A549 treated with GW870086 at 1 μM for 4 hours (cell line): ENCODE measurements at places on chromosomes 6 and 20. TPM values are rescaled to one million over a fixed set of nuclear protein-coding genes. Genes with fewer than 3 reads are reported as not detected.

NEDD9 gene
- 36.6 to 54.5 TPM (median 47.4 TPM) in 5 replicates for total RNA-seq

TPD52L2 gene
- total RNA-seq: 126 to 136 TPM (median 130 TPM) in 5 replicates

IRF4 gene
- 0.19 to 0.65 TPM (median 0.21 TPM) in 5 replicates for total RNA-seq

CYB5R4 gene
- 24.0 to 29.2 TPM (median 26.1 TPM) in 5 replicates for total RNA-seq

ERVFRD-1 gene
- not detected in 5 replicates for total RNA-seq

GRIK2 gene
- 0.13 to 0.47 TPM (median 0.39 TPM) in 5 replicates for total RNA-seq

TBC1D20 gene
- total RNA-seq: 30.3 to 36.7 TPM (median 34.4 TPM) in 5 replicates

BPIFB3 gene
- not detected in 5 replicates for total RNA-seq

RIPPLY2 gene
- total RNA-seq: 0.26 to 1.5 TPM (median 0.58 TPM) in 4 of 5 replicates, not detected in the other

RHAG gene
- 0.06 to 0.15 TPM (median 0.09 TPM) in 3 of 5 replicates, not detected in the others for total RNA-seq

BNIP5 gene
- total RNA-seq: 0.06 TPM in 1 of 5 replicates, not detected in the others

C6orf15 gene
- total RNA-seq: not detected in 5 replicates

MOXD1 gene
- 1.1 to 2.3 TPM (median 1.6 TPM) in 5 replicates for total RNA-seq

ZNF184 gene
- 2.5 to 2.8 TPM (median 2.6 TPM) in 5 replicates for total RNA-seq

RAB44 gene
- total RNA-seq: 0.02 to 0.06 TPM (median 0.05 TPM) in 4 of 5 replicates, not detected in the other

HLA-DRB5 gene
- total RNA-seq: not detected in 5 replicates

ADGB gene
- not detected in 5 replicates for total RNA-seq

CCN6 gene
- not detected in 5 replicates for total RNA-seq

ZNF76 gene
- 7.6 to 9.6 TPM (median 9.1 TPM) in 5 replicates for total RNA-seq

TSHZ2 gene
- not detected in 5 replicates for total RNA-seq

CD83 gene
- total RNA-seq: 1.6 to 2.0 TPM (median 1.9 TPM) in 5 replicates

APCDD1L gene
- total RNA-seq: 0.05 to 0.10 TPM (median 0.09 TPM) in 3 of 5 replicates, not detected in the others

FAM162B gene
- not detected in 5 replicates for total RNA-seq

ADGRB3 gene
- total RNA-seq: not detected in 5 replicates

MATN4 gene
- total RNA-seq: 0.14 to 0.22 TPM (median 0.17 TPM) in 4 of 5 replicates, not detected in the other

RPS18 gene
- total RNA-seq: 2,539 to 2,848 TPM (median 2,622 TPM) in 5 replicates

OR2B6 gene
- total RNA-seq: 0.14 to 0.32 TPM (median 0.18 TPM) in 3 of 5 replicates, not detected in the others

SLC4A11 gene
- 7.9 to 10.2 TPM (median 9.2 TPM) in 5 replicates for total RNA-seq

PGBD1 gene
- 4.6 to 5.1 TPM (median 5.0 TPM) in 5 replicates for total RNA-seq

NFATC2 gene
- total RNA-seq: 7.0 to 9.5 TPM (median 8.5 TPM) in 5 replicates

CST4 gene
- total RNA-seq: not detected in 5 replicates
